Fibroblast of villous mesenchyme (primary cell): ENCODE measurements at places on chromosomes 4 and X. TPM values are rescaled to one million over a fixed set of nuclear protein-coding genes. Genes with fewer than 3 reads are reported as not detected.
A peak's percentile ranks its signal among the peaks of the same experiment; 100 is the strongest.

GRCh38 chr4:56511098-56511497, 5.5 kb downstream of the ARL9 start:
- DNase-seq = peak; percentile 20

- no peak for DNase-seq
These were observed 200.3 kb downstream of the AASDH start for GRCh38 chr4:56186808-56187523.

DNA sequence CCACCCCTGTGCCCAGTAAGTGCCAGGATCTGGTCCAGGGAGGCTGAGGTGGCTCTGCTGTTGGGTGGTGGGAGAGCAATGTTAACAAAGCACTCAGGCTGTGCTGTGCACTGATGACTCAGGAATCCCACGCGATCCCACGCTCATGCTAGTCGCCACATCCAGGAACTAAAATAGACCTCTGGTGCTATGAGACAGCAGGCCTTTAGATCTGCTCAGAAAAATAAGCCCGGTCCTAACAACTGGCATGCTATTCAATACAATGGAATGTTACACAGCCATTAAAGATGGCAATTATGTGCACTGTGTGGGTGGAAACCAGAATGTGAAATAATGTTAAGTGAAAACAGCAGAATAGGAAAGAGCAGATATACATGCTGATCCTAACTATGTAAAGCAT, 26.0 kb downstream of the ARL13A start:
- peak; percentile 52 for DNase-seq

GRCh38 chr4:80814266-80814665, 216.2 kb upstream of the BMP3 start:
- no peak for DNase-seq

- peak; percentile 34 for DNase-seq
These were observed 18.0 kb downstream of the SPINK2 start for GRCh38 chr4:56803471-56803870.

DNA sequence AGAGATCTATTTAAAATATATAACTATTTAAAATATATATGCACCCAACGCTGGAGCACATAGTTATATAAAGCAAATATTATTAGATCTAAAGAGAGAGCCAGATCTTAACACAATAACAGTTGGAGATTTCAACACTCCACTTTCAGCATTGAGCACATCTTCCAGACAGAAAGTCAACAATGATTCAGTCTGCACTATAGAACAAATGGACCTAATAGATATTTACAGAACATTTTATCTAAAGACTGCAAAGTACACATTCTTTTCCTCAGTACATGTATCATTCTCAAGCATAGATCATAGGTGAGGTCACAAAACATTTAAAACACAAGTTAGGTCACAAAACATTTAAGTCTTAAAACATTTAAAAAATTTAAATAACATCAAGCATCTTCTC, 36.4 kb downstream of the NLRP2B start:
- DNase-seq = no peak

KIAA1210 gene
- total RNA-seq = not detected in 2 replicates

PHEX gene
- total RNA-seq = 0.43 and 0.97 TPM in 2 replicates

ODAM gene
- not detected in 2 replicates for total RNA-seq

FRMPD4 gene
- total RNA-seq = 2.6 and 3.9 TPM in 2 replicates
